ENCODE measurements at places on chromosomes 16 and 17.
A peak's percentile ranks its signal among the peaks of the same experiment; 100 is the strongest.

DNA sequence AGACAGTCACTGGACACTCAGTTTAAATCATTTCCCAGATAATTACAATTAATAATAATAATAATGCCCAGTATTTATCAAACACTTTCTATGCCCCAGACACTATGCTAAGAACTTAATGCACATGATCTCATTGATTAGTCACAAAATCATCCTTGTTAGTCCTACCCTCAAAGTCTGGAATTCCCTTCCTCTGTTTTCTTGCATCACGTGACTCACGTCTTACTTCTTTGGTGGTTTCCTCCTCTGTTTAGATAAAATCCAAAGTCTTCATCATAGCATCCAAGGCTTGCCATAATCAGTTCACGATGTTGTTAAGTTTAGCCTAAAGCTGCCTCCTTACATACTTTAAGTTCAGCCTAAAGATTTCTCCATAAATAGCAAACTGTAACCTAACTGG lies 471.9 kb downstream of the PMP22 start:
- no peak for DNase-seq

GRCh38 chr16:8644211-8645140 lies 23.0 kb downstream of the METTL22 start:
- DNase-seq = no peak

DNA sequence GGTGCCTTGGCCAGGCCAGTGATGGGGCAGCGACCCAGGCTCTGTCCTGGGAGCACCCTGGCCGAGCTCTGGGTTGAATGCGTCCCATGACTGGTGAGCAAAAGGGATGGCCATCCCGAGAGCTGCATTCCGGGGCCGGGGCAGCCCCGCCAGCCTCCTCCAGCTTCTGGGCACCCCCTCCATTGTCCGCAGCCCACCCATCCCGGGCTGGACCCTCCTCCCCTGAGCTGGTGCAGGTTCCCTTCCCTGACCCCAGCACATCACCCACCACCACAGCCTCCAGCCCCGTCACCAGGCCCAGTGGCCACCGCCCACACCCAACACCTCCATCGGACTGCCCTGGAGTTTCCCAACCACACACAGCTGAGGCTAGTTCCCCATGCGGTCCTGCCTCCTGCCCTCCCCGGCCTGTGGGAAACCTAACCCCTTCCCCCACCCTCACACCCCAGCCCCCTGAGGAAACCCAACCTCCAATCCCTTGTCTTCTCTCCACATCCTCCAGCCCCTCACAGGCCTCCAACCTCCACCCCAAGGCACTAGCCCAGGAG lies 16.2 kb upstream of the PVALEF start:
- no peak for DNase-seq

- DNase-seq = no peak
Measured at GRCh38 chr17:28492352-28493310, 13.5 kb upstream of the FOXN1 start.

- DNase-seq = peak; percentile 15
Measured at GRCh38 chr17:10616502-10617119, 40.5 kb downstream of the MYH3 start.

DNA sequence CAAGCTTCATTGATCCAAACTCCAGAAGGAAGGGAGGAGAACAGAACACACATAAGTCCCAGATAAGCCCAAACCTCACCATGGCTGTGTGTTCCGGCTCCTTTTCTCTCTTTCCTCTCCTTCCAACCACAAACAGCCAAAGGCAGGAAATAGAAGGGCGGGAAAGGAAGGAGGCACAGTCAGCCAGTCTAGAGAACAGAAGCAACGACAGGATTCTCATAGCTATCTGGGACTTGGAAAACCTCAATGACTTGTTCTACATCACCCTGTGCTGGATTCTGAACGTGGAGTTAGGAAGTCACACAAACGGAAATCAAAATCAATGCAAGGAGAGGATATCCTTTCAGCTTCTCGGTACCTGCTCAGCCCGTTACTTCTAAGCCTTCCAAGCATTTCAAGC lies 9.0 kb downstream of the CRK start:
- DNase-seq = no peak

- DNase-seq = no peak
Measured at GRCh38 chr17:37691807-37692206, 48.6 kb upstream of the DDX52 start.

DNA sequence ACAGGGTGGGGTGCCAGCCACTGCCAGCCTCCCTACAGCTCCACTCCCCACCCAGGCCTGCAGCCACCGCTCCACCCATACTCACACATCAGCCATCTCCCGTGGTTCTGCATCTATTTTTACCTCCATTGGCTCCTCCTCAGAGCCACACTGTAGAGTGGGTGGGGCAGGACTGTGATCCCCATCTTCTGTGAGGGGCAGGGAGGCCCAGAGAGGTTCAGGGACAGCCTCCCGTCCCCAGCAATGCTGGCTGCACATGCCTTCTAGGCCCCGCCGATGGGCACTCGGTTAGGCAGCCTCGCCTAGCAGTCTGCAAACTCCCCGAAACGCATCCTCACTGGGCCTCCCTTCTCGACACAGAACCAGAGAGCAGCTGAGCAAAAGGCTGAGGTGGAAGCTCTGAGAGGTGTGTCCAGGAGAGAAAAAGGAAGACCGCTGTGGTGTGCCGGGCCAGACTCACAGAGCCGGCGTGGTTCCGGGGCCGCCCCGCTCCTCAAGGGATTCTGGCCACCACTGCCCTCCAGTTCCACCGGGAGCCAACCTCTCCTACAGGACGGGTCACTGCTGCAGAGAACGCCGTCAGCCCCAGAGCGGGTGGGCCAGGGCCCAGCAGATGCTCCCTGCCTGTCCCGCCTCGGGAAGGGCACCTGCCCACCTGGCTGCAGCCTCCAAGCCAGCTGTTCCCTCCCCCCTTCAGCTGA lies 71.9 kb downstream of the ABR start:
- DNase-seq = no peak

GRCh38 chr17:7862692-7863437 lies 5.1 kb downstream of the CYB5D1 start:
- no peak for DNase-seq

DNA sequence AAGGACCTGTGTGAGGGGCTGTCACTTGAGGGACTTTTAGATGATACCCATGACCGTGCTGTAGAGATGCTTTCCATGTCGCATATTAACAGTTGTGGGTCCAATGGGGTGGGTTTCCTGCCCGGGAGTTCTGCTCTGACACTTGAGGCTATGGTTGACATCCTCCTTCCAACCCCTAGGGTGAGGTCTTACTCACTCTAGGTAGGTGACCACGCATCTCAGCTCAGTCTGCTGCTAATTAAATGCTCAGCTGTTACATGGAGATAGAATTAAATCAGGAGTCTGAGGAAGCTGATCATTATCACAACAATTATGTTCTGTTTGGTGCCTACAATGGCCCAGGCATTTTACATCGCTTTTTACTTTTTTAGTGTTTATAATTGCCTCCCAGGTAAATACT lies 40.2 kb downstream of the OSBPL7 start:
- DNase-seq = no peak

DNA sequence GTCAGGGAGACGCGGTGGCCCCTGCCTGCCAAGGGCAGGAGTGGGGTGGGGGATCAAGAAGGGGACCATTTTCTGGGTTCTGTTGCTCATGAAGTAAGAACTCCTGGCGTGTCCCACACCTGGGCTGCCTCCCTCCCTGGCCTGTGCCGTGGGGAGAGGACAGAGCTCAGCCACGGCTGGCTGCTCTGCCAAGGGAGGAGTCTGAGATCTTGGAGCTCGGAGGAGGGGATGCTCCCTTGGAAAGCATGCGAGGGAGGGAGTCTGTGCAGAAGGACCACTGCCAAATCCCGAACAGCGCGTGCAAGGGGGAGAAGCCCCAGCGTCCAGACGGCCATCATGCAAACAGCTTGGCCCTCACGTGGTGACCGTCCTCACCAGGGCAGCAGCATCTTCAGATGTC lies 64.2 kb upstream of the ZNF469 start:
- no peak for DNase-seq

- no peak for DNase-seq
Measured at GRCh38 chr16:20289571-20289970, 37.7 kb downstream of the GP2 start.

DNA sequence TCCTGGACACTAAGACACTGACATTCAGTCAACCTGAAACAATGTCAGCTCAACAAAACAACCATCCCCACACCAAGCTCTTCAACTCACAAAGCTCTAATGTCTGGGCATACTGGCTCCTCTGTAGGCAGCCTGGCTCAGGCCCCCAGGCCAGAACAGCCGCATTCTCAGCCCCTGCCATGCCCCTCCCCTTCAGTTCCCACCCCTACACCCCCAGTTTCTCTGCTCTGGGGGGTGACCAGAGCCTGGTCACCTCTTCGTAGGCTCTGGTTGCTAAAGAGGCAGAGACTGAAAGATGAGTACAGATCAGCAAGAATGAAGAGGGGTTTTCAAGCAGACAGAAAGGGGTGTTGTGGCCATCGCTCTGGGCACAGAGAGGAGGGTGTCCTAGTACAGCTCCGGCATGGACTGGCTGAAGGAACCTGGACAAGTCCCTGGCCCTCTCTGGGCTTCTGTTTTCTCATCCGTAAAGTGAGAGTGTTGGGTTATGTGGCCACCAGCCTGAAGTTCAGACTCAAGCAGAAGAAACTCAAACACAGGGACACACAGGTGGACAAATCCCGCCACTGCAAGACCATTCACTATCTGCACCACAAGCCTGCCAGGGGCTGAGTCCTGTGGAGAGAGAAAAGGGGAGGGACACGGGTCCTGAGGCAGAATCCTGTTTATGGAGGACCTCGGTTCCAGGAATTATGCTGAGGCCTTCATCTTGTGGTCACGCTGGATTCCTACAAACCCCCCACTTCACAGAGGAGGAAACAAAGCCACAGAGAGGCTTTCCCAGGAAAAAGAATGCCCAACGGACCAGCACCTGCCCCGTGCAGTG lies 987 bp upstream of the SLC4A1 start:
- no peak for DNase-seq

GRCh38 chr16:85173146-85173980 lies 61.1 kb upstream of the CIBAR2 start:
- DNase-seq = no peak

DNA sequence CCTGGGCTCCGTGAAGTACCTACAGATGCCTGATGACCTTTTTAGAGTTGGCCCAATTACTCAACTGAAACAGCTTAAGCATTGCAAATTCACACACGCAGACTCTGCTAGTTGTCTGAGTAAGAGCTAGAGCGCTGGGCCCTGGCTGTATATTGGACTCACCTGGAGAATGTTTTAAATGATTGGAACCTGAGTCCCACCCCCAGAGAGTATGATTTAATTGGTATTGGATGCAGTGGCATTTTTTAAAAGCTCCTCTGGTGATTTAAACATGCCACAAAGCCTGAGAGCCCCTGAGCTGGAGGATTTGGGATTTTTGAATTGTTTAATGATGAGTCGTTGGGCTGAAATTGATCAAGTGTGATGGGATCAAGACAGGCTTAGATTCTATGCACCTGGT lies 143.9 kb upstream of the SDK2 start:
- DNase-seq = no peak

DNA sequence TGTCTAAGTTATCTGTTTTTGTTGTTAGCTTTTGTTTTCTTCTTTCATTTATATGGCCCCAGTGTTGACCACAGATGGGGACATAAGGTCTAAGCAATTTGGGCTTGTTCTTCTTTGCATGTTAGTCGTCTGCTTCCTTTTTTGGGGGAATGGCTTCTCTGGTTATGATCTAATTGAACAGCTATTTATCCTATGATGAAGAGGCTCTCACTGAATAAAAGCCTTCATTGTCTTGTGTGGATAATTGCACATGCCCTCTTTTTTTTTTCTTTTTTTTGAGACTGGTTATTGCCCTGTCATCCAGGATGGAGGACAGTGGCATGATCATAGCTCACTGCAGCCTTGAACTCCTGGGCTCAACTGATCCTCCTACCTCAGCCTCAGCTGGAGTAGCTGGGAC lies 13.7 kb downstream of the SMARCE1 start:
- no peak for DNase-seq

GRCh38 chr16:65489531-65490023 lies 367.7 kb upstream of the CDH11 start:
- DNase-seq = no peak

DNA sequence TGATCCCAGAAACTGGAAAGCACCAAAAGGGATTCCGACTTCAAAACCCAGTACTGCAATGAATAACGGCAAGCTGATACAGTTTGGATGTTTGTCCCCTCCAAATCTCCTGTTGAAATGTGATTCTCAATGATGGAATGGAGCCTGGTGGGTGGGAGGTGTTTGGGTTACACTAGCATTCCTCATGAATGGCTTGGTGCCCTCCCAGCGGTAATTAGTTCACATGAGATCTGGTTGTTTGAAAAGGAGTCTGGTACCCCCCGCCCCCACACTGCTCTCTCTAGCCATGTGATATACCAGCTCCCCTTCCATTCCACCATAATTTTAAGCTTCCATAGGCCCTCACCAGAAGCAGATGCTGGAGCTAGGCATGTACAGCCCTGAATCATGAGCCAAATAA lies 40.1 kb downstream of the RANBP10 start:
- DNase-seq = no peak

DNA sequence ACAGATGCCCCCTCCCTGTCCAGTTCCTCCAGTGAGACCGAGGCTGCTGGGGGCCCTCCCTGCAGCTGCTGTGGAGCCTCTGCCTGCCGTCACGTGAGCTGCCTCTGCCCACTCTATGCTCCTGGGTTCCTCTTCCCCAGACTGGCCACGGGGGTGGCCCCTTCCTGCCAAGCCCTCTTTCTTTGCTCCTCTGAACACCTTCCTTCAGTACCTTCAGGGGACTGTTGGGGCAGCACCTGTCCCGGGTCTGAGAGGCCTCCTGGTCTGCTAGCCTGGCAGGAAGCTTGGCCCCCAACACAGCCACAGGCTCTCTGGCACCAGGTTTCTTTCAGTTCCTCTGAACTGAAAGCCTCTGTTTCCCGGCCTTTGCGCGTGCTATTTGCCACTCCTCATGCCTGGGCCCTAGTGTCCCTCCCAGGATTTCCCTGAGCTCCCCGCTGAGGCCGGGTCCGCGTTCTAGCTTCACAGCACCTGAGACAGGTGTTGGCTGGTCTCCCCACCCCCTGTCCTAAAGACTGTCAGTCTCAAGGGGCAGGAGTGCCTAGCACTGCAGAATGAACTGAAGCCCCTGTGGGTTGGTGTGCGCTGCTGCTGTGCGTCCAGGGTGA lies 6.6 kb upstream of the ATP6V0C start:
- no peak for DNase-seq

DNA sequence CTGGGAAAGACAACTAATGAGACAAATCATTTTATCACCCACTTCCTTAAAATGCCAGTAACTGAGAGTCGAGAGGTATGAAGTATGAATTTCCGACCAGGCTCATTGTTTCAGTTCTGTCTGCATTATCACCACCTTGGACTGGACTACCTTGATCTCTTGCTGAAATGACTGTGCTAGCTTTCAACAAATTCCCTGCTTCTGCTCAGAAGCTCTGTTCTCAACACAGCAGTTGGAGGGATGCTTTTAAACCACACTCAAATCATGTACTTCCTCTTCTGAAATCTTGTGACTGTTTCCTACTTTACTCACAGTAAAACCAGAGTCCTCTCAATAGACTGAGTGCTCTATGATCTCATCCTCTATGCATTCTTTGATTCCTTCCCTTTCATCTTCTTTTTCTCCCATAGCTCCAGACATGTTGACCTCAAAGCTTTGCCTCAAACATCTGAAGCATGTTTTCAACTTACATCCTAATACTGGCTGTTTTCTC lies 195.8 kb downstream of the KCNJ2 start:
- no peak for DNase-seq
